ENCODE measurements at places on chromosomes 13 and 19. TPM values are rescaled to one million over a fixed set of nuclear protein-coding genes. Genes with fewer than 3 reads are reported as not detected.

SIGLEC8 gene
- total RNA-seq, result not detected

TMEM272 gene
- not detected for total RNA-seq

- DNase-seq, result no peak
Observed at GRCh38 chr19:33195645-33196347, 1.7 kb downstream of the LRP3 start.

DNA sequence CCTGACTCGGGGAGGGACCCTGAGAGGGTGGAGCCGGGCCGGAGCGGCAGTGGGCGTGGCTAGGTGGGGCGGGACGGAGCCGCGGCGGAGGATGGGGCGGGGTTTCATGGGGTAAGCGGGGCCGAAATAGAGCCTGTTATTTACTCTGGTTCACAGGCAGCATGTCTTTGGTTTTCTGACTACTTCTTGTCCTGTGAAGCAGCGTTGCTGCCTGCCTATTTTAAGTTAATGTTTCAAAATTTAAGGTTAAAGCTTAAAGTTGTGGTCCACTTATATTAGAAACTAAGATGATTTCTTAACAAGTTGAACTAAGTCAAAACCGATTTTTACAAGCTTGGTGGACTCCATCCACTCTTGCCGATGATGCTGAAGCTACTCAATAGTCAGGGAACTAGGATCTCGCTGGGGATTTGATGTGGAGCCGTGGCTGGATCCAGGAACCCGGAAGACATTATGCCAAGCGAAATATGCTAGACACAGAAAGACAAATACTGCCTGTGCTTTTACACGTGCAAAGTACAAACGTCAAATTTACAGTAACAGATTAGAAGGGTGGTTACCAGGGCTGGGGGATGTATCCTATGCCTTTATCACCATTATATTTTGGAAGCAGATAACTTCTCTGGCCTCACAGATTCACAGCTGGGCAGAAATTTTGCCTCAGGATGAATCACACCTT, 433 bp upstream of the ZNF616 start:
- peak; percentile 17 for DNase-seq

DNA sequence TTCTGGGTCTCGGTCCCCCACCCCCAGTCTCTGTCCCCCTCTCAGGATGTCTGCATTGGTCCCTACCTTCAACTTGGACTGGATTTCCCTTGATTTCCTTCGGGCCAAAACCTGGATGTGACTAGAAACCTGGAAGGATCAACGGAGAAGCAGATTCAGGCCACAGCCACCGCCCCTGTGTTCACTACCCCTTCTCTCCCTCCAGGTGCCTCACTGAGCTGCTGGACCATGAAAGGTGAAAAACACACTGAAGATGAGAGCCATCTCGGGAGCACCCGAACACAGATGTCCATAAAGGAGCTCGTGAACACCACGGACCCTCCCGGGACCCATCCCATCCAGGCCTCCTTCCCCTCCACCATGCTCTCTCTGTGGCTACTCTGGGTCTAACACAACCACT, 5.0 kb downstream of the TEAD2 start:
- DNase-seq, result peak; percentile 65

Data from osteoblast (primary cell).